NCI-H2029 (cell line): ENCODE measurements at places on chromosomes 3 and 15.

DNA sequence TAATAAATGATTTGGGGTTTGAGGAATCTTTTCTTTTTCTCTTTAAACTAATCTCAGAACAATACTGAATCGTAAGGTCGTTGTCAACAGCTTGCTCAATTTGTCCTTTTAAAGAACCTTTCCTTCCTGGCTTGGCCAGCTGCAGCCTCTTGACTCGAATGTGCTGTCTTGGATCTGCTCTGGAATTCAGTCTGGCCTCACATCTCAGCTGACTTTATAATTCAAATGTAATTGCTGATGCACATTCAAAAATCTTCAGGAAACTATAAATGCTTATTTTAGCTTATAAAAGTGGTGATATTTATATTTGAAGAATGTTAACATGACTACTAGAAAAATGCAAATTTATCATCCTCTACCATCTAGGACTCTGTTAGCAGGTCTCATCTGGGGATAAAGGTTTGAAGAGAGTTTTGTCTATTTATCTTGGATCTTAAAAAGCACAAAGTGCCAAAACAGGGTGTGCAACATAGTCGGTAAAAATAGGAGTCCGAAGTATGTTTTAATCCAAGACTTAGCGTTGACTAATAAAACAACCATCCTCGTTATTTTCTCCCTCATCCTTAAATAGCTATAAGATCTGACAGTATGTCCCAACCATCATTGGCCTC lies 1035.2 kb downstream of the MCTP2 start:
- no peak for DNase-seq

- no peak for DNase-seq
Measured at GRCh38 chr3:107962037-107962436, 128.8 kb downstream of the CD47 start.

DNA sequence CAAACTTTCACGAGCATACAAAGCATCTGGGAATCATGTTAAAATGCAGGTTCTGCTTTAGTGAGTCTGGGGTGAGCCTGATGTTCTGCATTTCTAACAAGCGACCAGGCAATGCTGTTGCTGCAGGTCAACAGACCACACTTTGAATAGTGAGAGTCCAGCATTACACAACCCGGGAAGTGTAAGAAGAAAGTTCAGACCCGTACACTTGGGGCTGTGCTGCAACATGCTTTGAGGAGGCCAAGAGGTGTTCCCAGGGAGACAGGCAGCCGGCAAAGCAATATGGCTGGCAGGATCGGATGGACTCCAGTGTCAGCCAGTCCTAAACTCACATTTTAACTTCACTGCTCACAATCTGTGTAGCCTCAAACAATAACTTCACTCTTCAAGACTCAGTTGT lies 134.2 kb downstream of the LIPC start:
- no peak for DNase-seq

GRCh38 chr15:99495430-99496301 lies 70.1 kb upstream of the MEF2A start:
- DNase-seq = no peak

GRCh38 chr3:150535204-150535603 lies 11.1 kb downstream of the SERP1 start:
- peak; percentile 89 for DNase-seq

DNA sequence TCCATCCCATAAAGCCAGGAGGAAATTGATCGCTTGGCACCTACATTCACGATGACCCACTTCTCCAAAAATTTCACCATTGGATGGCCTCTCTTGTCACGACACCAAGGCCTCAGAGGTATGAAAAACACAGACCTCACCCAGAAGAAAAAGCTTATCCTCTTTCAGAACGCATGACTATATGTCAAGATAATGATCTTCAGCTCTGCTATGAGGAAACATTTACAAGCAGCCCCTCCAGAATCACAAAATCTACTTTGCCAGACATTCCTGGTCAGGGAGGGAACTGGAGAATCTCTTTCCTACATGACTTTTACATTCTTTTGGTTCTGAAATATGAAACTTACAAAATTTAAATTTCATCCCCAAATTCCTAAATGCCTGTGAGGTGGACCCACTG lies 122.7 kb downstream of the WNT5A start:
- no peak for DNase-seq

- DNase-seq = no peak
Measured at GRCh38 chr15:69724333-69724732, 271.7 kb downstream of the RPLP1 start.

- no peak for DNase-seq
Measured at GRCh38 chr3:108157273-108157672, 65.0 kb downstream of the IFT57 start.

DNA sequence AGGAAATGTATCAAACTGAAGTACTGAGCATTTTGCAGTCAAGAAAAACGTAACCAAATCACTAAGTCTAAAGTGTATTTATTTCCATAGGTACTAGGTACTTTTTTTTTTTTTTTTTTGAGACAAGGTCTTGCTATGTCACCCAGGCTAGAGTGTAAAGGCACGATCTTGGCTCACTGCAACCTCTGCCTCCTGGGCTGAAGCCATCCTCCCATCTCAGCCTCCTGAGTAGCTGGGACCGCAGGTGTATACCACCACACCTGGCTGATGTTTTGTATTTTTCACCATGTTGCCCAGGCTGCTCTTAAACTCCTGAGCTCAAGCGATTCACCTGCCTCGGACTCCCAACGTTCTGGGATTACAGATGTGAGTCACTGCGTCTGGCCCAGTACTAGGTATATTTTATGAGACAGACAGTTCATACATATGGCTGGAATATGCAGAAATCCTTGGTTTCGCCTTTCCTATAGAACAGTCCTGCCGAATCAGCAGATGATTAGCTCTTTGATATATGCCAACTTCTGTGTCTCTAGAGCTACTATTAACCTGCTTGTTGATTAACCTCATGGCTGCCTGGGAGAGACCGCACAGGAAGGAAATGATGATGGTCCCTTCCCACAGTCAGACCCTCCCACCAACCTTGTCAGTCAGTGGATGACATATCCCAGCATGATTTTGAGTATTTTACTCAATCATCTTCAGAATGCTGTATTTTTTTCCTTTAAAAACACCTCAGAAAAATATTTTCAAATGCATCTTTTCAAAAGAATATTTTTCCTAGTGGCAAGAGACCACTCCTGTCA lies 32.3 kb downstream of the TMOD3 start:
- DNase-seq = no peak

DNA sequence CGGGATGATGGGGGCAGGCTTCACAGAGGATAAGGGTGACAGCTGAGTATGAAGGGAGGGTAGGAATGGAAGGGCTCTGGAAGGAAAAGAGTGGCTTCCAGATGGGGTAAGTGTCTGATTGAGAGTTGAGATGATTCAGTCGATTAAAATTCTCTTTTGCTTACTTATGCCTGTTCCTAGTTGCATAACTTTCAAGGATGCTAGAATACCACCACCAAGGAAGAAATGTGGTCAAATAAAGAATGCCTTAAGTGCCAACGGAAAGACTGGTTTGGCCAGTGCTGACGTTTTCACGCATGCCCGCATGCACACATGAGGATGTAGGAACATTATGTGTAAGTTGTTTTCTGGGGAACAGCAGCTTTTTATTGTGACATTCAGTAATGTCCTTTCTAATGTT lies 263.4 kb upstream of the WNT5A start:
- DNase-seq = no peak

DNA sequence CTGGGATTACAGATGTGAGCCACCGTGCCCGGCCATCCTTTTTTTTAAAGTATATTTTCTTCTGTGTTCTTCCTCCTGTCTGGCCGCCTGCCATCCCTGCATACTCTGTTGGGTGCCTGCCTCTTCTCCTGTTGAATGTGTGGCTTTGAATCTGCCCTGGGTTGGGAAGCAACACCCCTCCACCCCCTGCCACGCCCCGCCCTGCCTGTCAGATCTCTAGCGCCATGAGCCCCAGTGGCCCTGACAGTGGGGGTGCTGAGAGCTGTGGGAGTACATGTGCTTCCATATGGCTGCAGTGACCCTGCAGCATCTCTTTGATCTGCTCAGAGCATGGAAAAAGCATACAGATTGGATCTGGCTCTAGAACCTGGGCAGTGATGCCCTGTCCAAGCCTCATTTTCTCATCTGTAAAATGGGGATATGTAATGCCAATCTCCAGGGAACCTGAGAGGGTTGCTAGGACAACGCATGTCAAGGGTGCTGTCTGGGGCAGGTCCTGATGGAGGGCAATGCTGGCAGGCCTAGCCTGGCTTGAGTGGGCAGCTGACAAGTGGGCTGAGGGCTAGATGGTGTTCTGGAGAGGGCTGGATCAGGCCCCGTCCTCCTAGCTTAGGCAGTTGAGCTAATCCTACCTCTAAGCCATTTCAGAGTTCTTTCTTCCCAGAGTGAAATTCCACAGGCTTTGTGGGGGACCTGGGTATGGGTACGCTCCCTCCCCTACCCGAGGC lies 23.9 kb downstream of the CCDC13 start:
- DNase-seq = no peak

DNA sequence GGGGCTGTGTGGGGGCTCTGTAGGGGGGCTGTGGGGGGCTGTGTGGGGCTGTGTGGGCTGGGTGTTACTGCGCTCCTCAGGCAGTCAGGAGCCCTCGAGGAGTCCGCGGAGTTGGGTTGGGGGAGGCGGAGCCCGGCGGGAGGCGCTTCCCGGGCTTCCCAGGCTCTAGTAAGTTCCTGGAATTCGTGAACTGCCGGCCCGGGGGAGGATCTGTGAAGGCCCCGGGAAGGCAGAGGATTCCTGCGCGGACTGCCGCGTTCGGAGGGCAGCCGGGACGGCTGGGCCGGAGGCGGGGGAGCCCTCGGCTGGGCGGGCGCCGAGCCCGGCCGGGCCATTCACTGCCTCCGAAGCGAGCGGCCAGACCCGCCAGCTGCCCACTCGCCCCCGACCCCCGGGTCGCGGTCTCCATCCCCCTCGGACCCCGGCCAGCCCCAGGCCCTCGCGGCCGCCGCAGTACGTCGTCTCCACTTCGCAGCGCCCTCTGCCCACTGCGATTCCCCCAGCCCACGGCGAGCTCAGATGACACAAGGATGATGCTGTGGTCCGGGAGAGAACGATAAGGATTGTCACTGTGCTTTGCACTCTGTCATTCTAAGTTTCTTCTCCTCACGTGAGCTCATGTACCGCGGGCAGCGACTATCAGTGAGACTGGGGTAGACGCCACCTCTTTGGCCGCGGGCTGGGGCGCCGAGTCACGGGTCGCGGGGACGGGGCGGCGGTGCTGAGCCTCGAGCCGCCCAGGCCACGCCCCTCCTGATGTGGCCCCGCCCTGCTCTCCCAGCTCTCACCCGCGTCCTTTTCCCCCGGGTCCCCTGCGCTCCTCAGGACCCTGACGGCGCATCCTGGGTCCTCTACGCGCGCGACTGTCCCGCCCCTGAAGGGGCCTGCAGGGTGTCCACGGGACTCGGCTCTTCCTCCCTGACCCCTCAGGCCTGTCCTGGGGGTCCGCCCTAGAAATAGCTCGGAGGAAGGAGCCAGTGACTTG lies 65.3 kb downstream of the KLF13 start:
- DNase-seq = no peak

- no peak for DNase-seq
Measured at GRCh38 chr3:46406788-46407611, at the start of the genes CCR5AS and CCRL2. Gene CCR5AS (minus strand): TSS chr3:46407066. Gene CCRL2 (plus strand): TSS chr3:46407259. CDS start chr3:46408080, 821 bp downstream.

DNA sequence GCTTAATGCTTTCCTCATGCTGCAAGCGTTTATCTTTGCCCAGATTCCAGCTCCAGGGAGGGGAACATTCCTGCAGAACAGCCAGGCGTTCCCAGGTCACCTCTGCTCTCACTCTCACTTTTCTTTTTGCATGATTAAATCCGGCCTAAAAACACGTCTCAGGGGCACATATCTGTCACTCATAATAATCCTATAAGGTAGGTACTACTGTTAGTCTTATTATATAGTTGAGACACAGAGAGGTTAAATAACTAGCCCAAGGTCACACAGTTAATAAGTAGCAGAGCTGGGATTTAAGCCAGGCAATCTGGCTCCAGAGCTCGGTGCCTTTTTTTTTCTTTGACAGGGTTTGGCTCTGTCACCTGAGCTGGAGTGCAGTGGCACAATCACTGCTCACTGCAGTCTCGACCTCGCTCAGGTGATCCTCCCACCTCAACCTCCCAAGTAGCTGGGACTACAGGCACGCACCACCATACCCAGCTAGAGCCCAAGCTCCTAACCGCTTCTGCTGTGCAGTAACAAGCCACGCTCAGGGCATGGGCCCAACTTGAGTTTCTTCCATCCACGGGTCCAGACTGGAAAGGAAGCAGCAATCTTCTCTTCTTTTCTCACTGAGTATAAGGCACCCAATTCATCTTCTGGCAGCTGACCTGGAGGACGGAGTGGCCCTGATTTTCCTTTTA lies 96.5 kb downstream of the LIPC start:
- DNase-seq = no peak

- no peak for DNase-seq
Measured at GRCh38 chr3:139300416-139300815, 43.4 kb upstream of the MRPS22 start.

DNA sequence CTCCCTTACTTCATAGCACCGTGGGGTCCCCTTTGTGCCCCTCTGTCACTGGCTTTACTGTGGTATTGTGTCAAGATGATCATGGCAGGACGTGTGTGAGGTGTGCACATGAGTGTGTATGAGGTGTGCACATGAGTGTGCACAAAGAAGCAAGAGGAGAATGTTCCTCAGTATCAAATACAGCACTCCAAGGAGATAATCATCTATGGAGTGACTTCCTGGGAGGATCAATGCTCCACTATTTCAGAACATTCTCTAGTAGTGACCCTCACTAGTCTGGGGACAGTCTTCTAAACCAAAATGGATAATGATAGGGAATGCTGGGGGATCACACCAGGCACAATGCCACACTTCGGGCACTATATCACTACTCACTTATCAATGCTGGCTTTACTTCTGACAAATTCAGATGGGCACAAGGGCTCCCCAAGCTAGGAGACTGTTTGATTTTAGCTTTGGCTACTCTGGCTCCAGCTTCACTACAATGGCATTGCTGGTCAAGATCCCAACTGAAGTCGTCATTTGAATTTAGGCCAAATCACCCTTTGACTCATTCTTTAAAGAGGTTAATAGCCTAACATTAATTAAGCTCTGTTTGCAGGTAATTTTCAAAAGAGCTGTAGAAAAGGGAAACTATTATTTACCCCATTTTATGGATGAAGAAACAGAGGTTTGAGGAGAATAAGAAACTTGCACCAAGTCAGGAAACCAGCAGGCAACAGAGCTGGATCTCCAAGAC lies 124.1 kb downstream of the THRB start:
- no peak for DNase-seq

DNA sequence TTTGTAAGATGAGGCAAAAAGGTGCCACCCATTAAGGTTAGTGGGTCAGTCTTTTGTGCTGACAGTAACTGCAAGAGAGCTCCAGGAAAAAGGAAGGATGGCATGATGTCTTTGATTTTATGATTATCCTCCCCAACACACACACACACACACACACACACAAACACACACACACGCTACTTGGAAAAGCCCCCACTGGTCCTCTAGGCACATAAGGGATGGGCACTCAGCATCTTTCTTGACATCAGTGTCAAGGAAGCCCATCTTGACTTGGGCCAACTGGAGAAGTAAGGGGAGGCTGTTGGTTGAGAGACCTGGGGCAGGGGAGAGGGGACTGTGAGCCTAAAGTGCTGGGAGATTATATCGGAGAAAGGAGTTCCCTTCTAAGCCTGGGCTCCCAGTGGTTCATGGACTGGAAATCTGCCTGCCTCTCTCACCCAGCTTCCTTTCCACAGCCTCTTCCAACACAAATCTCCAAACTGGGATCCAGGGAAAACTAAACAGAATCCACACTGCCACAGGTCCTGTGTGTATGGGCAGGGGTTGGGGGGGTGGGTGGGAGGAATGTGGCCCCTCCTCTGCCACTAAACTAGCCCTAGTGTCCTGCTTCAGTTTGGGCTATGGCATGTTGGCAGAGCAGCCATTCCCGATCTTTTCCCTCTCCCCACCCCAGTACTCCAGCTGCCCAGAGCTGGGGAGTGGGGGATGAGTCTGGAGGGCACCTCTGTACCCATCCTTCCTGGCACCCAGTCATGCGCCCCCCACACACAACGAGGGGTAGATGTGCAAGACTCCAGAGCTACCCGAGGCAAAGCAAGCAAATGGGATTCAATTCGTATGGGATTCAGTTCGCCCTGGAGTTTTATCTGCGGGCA lies 1.6 kb downstream of the AMOTL2 start:
- no peak for DNase-seq
